AG20443 (cell line): ENCODE measurements at places on chromosomes 6 and 20.
A peak's percentile ranks its signal among the peaks of the same experiment; 100 is the strongest.

GRCh38 chr6:47934023-47934422, 152.2 kb downstream of the OPN5 start:
- DNase-seq, result no peak

DNA sequence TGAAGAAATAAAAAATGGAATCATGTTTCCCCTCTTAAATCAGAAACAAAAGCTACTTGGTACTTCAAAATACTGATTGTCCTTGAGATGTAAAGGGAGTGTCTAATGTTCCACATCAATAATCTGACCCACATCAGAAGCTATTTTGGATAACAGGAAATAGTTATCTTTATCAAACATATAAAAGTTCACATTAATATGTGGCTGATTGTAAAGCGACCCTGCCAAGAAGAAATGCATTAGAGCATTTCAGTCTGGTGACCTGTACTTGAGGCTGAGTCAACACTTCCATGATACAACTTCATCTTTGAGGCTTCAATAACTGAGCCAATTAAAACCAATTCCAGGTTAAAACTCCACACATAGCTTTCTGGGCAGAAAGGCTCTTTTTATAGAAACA, 31.8 kb downstream of the SYNE1 start:
- DNase-seq, result peak; percentile 27

DNA sequence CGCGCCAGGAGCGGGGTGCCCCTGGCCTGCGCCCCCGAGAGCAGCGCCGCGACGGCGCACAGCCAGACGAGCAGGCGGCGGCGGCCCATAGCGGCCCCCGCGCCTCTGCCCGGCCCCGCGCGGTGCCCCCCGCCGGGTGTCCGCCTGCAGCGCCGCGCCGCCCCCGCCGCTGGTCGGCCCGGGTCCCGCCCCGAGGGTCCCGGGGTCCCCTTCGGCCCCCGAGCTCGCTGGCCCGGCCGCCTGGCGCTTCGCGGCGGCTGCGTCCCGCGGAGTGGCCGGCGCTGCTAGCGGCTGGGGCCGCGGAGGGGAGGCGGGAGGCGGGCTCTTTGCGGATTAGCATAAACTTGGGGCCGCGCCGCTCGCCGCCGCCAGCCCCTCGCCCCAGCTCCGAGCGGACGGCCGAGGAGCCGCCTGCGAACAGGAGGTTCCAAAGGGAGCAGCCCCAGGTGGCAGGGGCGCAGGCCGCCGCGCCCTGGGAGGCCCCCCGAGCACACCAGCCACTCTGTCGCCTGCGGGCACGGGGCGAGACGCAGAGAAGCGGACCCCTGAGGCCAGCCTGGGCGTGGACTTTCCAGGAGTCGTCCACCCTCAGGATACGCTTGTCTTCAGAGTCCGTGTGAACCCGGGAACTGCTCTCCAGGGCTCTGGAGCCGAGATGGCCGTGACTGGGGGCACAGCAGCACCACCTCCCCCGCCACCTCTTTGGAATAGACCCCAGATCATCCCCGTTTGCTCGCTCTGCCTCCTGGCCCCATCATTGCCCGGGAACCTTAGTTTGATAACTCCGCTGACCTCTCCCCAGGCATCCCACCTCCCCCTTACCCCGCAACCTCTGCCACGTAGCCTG, at the start of gene EMILIN3:
TSS of gene EMILIN3 (minus strand) at position 273 of the 847 bp plus-strand sequence. CDS start at position 89, 184 bp downstream.
- no peak for DNase-seq

GRCh38 chr6:107670792-107671199, 153.3 kb downstream of the SCML4 start:
- DNase-seq, result peak; percentile 33

- no peak for DNase-seq
Observed at GRCh38 chr20:44955270-44955669, 4.9 kb downstream of the TOMM34 start.

DNA sequence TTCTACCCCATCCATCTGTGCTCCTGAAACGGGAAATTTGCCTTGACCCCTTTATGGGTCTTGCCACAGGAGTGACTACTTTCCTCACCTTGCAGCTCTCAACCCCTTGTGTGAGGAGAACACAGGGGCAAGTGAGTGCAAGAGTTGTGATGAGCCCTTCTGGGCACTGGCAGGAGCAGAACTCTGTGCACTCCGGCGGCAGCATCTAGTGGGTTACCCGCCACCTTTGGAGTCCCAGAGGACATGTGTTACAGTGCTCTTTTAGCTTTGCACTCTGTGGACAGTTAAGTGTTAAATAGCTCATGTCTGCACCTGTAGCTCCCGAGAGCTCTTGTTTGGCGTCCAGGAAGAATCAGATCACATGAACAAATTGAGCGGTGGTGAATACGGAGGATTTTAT, 940.2 kb downstream of the GRIK2 start:
- no peak for DNase-seq

DNA sequence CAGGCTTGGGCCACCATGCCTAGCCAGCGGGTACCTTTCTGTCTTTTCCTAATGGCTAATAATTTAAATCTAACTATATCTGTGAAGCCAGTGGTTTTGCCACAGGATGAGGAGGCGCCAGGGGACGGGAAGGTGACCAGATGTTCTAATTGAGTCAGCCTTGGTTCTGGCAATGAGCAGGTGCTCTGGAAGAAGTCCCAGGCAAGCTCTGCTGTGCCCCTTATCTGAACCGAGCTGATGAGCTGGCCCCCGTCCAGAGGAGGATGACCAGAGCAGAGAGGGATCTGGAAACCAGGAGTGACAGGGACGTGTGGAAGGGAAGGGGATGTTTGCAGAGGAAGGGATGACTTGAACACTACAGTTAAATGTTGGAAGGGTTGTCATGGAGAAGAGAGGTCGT, 46.7 kb downstream of the SLC35D3 start:
- no peak for DNase-seq

- no peak for DNase-seq
Observed at GRCh38 chr20:1309439-1309847, 19.5 kb downstream of the SDCBP2 start.

DNA sequence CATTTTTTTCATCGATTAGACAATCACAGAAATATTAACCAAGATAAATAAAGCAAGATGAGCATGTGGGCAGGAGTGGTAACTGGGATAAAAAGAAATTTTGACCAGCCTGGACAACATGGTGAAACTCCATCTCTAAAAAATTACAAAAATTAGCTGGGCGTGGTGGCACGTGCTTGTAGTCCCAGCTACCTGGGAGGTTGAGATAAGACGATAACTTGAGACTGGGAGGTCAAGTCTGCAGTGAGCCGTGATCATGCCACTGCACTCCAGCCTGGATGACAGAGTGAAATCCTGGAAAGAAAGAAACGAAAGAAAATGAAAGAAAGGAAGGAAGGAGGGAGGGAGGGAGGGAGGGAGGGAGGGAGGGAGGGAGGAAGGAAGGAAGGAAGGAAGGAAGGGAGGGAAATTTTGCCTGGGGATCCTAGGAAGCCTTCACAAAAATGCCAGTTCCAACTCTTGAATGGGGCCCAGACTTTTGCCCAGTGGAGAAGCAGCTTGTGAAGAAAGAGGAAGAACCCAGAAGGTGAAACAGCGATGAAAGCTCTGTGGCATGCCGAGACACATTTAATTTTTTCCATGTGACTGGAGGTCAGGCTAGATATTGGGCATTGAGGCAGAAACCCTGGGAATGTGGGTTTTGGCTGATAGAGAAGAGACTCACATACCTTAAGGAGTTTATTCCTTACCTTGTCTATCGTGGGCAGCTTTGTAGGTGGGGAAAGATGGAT, 20.3 kb downstream of the CCDC170 start:
- DNase-seq, result no peak

DNA sequence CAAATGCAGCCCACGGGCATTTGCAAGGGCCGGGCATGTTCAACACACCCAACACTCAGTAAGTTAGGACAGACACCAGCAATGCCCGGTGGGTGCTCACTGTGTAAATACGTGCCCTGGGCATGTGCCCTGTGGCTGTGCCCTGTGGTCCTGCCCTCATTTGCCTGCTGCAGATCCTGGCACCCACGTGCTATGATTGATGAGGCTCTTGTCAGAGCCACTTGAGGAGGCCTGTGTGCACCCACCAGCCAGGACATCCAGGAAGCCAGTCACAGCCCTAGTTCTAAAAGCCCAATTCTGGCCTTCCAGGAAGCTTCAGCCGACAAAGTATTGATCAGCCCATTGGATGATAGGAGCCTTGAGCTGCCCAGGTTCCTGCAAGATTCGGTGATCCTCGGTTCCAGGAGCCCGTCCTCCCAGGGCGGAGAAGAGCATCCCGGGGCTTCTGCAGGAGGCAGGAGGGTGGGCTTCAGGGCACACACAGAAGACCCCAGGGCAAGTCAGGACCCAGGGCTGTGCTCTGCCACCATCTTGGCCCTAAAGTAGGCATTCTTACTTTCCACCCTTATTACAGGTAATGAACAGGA, 223.9 kb downstream of the PREX1 start:
- DNase-seq, result no peak

GRCh38 chr6:111927321-111927720, 54.1 kb upstream of the FYN start:
- no peak for DNase-seq

- peak; percentile 64 for DNase-seq
Observed at GRCh38 chr20:17875106-17875980, 93.3 kb downstream of the SNX5 start.

- DNase-seq, result no peak
Observed at GRCh38 chr20:41782730-41783406, 164.7 kb upstream of the CHD6 start.

DNA sequence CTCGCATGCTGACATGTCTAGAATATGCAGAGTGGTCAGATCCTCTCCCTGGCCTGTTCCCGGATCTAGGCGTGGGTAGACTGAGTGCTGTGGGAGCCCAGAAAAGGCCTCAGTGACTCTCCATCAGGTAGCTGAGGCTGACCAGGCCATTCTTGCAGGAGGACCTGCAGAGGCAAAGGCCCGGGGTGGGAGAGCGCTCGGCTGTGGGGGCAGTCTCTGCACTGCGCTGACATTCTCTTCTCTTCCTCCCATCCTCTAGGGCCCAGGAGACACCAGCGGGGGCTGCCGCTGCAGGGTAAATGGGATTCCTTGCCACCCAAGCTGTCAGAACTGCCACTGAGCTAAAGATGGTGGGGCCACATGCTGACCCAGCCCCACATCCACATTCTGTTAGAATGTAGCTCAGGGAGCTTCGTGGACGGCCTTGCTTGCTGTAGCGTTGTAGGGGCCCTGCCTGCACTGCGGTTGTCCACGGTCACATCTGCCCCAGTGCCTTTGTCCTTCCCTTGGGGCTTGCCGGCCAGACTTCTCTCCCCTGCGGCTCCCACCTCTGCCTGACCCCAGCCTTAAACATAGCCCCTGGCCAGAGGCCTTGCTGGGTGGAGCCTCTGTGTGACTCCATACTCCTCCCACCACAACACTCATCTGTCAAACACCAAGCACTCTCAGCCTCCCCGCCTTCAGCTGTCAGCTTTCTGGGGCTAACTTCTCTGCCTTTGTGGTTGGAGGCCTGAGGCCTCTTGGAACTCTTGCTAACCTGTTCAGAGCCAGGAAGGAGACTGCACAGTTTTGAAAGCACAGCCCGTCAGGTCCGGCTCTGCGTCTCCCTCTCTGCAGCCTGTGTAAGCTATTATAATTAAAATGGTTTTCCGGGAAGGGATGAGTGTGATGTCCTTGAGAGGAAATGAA, 22.2 kb downstream of the RBCK1 start:
- DNase-seq, result no peak

GRCh38 chr6:137823826-137824555, 43.1 kb upstream of the TNFAIP3 start:
- peak; percentile 51 for DNase-seq

DNA sequence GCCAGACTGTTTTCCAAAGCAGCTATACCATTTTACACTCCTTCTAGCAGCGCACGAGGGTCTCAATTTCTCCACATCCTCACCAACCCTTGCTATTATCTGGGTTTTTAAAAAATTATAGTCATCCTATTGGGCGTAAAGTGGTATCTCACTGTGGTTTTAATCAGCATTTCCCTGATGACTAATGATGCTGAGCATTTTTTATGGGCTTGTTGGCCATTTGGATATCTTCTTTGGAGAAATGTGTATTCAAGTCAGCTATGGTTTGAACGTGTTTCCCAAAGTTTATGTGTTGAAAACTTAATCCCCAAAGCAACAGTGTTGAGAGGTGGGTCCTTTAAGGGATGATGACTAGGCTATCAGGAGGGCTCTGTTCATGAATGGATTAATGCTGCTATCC, 6.7 kb downstream of the MCUR1 start:
- DNase-seq, result no peak

GRCh38 chr20:48463916-48464315, 363.9 kb downstream of the PREX1 start:
- DNase-seq, result peak; percentile 46

- no peak for DNase-seq
Observed at GRCh38 chr6:137727216-137727765, 139.8 kb upstream of the TNFAIP3 start.

DNA sequence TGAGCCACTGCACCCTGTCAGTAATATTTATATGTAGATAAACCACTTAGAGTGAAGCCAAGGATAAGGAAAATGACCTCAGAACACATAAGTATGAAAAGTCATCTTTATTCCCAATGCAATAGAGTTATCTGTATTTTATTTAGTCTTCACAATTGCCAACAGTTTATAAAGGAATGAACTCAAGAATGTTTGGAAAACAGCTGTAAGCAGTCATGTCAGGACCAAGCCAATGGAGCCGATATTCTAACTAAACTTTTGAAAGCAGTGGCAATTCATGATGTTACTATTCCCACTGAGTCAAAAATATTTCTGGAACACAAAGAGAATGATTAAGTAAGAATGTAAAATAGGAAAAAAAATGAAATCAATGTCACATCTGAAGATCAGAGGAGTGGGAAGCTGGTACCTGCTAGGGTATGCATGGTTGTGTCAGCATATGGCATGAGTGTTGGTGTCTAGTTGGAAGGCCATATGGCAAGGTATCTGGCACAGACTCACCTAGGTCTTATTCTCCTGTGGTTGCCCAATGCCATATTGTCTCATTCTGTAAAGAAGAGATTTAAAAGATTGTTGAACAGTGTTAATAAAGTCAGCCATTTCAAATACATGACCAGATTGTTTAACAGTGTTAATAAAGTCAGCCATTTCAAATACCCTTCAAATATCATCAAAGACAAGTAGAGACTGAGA, 118.2 kb downstream of the ADAT2 start:
- DNase-seq, result peak; percentile 18

DNA sequence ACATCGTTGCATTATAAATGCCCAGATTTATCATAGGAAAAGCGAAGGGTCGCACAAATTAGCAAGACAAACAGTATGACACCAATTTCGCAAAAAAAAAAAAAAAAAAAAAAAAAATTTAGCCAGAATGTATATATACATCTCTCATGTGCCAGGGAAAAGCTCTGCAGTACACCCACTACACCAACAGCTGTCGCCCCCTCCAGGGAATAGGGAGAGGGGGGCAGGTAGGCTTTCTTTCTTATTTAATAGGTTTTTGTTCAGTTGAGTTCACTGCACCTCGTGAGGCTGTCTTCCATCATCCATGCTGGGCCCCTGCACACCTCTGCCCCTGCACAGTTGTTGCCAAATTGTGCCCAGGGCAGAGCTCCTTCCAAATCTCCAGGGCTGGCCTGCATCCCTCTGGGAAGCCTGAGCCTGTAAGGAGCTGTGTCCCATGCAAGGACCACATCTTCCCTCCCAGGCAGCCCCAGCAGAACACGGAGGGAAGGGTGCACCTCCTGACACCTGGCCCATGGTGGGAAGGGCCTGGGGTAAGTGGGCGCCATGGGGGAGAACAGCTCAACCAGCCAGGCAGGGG, 85.4 kb downstream of the NINL start:
- DNase-seq, result no peak
